Cerebellar nuclear complex (tissue), 1 donor: ENCODE measurements at places on chromosomes 6 and 20.

DNA sequence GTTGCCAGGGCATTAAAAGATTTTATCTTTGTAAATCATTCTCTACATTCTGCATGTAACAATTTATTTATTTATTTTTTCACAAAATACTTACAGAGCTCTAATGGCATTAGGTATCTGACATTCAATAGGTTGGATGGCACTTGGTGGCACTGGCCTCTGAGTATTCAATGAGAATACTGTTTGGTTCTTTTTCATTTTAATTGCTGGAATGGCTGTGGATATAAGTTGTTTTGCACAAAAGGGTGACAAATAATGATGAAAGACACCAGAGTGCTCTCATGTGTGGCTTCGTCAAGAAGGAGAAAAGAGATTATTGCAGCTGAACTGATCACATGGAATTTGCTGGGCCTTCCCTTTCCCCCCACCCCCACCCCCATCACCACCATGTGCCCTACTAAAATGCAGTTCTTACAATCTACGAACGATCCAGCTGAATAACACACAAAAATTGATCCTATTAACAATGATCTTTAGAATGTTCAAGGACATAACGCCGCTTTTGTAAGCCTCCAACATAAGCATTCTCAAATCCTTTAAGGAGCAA, 195.2 kb upstream of the POU3F2 start:
- DNase-seq = no peak

DNA sequence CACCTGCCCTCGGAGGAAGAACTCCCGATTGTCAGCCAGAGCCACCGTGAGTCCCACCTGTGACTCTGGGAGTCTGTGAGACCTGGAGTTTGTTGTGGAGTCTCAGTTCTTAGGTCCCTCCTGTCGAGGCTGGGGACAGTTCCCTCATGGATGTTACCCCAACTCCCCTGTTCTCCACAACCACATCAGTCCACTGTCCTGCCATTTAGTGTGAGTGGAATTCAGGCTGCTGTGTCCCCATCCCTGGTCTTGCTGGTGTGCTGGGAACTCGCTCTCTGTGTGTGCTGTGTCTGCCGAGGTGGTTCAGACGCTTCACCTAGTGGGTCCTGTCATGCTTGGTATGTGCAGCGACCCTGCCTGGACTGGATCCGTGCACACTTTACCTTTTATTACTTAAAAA, 163.2 kb downstream of the DTNBP1 start:
- no peak for DNase-seq

DNA sequence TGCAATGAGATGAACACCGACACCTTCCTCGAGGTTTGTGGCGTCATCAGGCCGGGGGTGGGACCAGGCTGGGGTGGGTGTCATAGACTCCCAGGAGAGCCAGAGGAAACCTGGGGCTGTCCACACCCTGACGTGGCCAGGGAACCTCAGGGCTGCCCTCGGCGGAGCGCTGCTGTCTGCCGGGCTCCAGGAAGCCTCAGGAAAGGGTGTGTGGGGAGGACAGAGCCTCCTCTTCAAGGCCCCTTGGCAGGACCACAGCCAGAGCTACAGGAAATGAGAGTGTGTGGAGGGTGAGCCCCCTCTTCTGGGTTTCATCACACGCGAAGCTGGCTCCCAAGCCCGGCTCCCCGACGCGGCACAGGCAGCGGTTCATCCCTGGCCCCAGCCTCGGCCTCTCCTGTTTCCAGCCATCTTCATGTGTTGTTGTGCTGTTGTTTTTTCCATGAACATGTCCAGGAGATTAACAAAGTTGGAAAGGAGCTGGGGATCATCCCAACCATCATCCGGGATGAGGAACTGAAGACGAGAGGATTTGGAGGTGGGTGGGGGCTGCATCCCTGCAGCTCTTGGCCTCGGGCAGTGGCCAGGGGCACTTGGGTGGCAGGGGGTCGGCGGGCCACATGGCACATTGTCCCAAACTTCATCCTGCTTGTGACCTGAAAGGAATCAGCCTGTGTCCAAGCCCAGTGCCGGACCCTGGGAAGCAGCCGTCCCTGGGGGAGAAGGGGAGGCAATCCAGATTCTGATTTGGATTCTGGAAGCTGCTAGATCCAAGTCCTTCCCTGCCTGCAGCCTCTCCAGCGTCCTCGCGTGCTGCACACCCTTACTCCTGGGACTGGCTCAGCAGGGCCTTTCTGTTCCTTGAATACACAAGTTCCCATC, 6.4 kb downstream of the NPEPL1 start:
- no peak for DNase-seq

DNA sequence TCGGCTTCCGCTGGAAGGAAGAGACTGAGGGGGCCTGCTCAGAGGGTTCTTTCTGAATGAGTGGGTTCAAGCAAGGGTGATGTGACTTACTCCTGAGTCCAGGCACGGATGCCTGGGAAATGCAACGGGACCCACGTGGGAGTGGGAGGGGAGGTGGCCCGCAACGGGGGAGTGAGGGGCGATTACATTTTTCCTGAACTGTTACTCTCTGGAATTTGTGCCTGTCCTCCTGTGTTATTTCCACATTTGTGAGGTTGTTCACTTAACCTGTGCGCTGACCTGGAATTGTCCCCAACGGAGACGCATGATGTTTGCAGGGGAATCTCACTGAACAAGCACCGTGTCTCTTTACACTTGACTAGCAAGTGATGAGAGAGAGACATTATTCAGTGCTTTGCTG, 209.4 kb downstream of the CDH4 start:
- DNase-seq = no peak

DNA sequence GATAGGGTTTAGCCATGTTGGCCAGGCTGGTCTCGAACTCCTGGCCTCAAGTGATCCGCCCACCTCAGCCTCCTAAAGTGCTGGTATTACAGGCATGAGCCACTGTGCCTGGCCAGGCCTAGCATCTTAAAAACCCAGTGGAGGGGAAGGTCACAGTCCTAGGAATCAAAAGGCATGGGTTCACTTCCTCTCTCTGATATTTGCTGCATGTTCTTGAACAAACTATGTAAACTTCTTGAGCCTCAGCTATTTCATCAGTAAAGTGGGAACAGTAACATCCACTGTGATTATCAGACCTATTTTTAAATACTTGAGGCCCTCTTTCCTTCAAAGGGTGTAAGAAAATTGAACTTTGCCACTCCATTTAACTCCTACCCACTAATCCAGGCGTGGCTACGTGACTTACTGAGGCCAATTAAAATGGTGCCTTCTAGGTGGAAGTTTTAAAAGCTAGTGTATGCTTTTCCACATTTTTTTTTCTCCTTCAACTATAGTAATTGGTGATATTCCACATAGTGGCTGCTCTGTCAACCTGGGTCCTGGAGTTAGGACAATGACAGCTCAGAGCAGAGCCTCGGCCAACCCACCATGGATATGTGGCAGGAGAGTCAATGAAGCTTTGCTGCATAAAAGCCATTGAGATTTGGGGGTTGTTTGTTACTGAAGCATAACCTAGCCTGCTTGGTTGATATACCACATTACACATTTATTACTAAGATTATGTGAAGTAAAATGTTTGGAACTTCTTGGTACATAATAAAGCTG, 32.2 kb upstream of the IER3 start:
- DNase-seq = no peak
